ENCODE measurements at places on chromosomes 5 and 9.

DNA sequence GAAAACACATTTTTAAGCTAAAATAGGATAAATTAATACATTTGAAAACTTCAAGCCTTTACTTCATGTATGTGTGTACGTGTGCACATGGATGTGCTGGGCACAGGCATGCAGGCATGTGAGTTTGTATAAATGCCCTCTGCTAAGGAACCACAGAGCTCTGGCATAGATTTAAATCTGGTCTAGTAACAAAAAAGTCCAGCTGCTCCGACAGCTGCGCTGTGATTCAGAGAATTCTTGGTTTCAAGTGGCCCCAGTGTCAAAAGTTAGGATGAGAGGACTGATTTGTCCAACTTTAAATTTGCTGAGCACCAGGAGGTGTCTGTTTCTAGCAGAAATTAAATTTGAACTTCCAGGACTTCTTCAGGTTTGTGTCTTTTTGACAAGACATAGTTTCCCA, 203.7 kb upstream of the TUT7 start:
- DNase-seq = no peak

GRCh38 chr9:83327750-83328622, 210.2 kb downstream of the FRMD3 start:
- no peak for DNase-seq

GRCh38 chr9:130292106-130292505, 26.5 kb downstream of the HMCN2 start:
- no peak for DNase-seq

GRCh38 chr9:17752021-17752420, 173.2 kb downstream of the SH3GL2 start:
- DNase-seq = no peak

DNA sequence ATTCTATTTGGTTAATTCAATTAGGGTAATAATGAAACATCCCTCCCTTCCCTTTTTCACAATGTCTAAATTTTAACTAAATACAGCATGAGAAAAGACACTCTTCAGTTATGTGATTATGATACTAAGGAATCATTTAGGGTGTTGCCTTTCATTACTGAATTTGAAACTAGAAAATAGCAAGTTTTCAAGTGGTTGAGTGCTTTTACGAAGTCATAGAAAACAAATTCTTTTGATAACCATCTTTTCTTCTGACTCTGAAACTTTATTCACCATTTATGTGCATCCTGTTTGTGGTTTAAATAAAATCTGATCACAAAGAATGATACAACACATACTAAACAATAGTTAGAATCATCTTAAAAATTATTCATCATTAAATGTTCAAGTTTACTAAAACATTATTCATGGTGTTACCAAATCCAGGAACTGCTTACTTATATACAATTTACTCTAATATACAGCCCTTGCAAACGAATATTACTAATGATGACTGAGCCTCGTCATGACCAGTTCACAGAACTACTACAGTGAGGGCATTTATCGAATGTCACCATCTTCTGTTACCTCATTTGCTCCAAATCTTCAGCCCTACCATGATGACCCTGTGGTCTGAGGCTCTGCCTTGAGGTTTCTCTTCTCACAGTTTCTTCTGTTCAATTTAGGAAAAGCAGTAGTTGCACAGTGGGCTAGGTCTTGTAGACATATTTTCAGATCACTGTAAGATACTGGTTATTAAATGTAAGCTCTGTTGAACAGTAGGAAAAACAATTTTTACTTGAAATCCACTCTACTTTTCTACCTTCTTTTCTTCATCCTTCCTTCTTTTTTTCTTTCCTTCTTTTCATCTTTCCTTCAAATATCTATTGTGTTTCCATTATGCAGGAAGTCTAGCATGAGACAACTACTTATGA, 18.3 kb upstream of the IL9 start:
- DNase-seq = no peak

- peak; percentile 2 for DNase-seq
These were observed 33.5 kb downstream of the TLX3 start for GRCh38 chr5:171342362-171343111.

DNA sequence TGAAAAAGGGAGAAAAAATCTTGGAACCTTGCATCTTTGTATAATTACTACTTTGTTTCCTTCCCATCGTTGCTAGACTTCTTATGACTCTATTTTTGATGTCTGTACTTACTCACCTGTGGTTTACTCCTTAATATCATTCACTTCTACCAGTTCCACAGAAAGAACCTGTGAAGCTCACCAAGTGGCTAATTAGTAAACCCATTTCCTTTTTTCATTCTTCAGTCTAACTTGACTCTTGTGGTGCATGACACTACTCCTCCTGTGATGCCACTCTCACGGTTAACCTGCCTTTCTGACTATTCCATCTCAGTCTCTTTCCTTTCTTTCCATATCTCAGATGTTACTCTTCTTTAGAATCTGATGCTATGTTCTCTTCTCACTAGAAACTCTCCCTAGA, 14.6 kb downstream of the RECK start:
- DNase-seq = no peak

GRCh38 chr5:111254613-111255012, 30.4 kb downstream of the CAMK4 start:
- no peak for DNase-seq

DNA sequence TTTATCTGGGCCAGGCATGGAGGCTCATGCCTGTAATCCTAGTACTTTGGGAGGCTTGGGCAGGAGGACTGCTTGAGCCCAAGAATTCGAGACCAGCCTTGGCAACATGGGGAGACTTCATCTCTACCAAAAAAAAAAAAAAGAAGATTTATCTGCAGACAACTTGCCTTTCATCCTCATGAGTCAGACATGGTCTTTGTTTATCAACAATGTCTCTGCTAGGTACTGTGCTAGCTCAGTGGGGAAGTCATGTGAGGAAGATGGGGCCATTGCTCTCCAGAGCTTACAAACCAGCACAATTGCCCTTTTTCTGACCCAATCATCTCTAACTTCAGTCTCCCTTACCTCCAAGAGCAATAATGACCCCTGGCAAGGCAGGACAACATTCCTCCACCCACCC, 1.6 kb downstream of the URM1 start:
- DNase-seq = no peak

- DNase-seq = no peak
These were observed 45.1 kb upstream of the TAF11L2 start for GRCh38 chr5:17452936-17453335.

GRCh38 chr5:158695595-158696330, 404.0 kb downstream of the EBF1 start:
- peak; percentile 24 for DNase-seq

DNA sequence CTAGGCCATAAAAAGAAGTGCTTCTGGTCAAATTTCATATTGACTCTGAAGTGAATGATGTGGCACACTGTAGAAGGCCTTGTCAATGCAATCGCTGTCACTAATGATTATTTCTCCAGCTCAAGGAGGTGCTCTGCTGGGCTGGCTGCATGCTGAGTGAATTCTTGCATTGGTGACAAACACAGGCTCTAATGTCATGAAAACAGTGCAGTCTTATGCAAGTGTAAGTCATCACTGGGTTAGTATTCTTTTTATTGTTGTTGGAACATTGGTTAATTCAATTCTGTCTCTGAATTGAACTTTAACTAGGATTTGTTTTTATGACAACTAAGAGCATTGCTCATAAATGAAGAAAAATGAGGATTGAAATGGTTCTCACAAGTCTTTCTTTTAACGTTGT, 57.3 kb upstream of the CD180 start:
- no peak for DNase-seq

GRCh38 chr5:55173687-55174230, 782 bp upstream of the CDC20B start:
- no peak for DNase-seq

GRCh38 chr9:109961626-109962025, 181.6 kb downstream of the PALM2AKAP2 start:
- no peak for DNase-seq

DNA sequence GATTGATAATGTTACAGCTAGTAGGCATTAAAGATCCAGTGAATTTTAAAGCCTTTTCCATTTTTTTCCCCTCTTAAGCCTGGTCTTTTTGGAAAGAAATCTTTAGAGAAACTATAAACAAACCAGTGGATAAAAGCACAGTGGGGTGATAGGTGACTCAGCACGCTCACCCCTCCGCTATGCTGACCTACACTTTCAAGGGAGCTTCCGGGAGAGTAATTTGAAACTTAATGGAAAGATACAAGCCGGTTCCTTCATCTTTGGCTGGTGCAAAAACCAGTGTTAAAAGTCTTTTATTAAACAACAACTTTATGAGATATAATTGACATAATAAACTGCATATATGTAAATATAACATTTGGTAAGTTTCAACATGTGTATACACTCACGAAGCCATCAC, 27.0 kb upstream of the ALDOB start:
- no peak for DNase-seq

GRCh38 chr5:69268899-69269298, 34.2 kb downstream of the CDK7 start:
- no peak for DNase-seq

GRCh38 chr5:51651476-51651875, 268.2 kb downstream of the ISL1 start:
- DNase-seq = no peak

DNA sequence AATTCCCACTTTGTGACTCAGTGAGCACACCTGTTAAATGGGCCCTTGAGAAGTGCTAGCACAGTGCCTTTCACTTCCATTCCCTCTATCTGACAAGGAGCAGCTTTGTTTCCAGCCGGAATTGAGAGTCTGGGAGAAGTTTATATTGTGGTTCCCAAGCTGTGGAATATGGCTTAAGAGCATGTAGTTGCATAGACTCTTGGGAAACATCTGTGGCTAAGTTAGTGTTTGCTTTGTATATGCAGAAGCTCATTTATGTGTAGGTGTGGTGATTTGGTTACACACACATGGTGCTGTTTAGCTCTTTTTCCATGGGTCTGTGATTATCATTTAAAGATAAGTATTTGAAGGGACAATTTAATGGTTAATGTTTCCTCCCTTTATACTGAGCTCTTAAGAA, 110.5 kb upstream of the HMHB1 start:
- no peak for DNase-seq

- no peak for DNase-seq
These were observed 8.4 kb upstream of the ACOT12 start for GRCh38 chr5:81402192-81402930.

DNA sequence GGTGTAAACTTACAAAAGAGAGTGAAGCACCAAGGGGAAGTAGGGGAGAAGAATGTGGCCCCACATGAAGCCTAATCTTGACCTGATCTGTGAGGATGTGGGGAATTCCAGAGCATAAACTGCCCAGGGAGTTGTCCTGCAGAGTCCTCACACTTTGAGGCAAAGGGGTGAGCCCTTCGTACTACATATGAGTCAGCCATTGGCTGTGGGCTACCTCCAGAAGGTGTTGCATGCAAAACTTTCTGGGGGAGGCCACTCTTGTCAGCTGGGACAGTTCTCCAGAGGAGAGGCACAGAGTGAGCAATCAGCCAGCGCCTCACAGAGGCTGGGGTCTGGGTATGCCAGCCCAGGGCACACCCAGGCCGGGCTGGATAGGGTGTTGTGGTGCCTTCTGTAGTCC, 98.1 kb upstream of the NMUR2 start:
- no peak for DNase-seq

DNA sequence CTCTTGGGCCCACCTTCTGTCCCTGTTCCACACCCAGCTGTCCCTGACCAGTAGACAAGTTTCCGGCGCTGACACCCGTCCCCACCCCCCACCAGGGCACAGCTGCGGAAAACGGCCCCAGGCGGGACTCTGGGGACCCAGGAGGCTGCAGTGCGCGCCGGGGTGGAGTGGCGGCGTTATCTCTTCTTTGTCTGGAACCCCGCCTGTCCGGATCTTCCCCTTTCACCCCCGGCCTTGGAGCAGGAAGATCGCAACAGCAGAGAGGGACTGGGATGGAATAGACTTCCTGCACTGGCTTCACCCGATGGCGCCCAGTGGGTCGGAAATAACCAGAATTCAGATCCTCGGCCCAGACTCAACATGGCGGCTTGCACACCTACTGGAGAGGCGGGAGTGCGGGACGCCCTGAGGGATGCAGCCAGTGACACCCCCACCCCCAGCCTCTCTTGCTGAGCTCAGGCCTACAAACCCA, 4.7 kb downstream of the PAX5 start:
- DNase-seq = no peak

GRCh38 chr5:76594107-76594506, 29.1 kb downstream of the F2RL2 start:
- DNase-seq = no peak

DNA sequence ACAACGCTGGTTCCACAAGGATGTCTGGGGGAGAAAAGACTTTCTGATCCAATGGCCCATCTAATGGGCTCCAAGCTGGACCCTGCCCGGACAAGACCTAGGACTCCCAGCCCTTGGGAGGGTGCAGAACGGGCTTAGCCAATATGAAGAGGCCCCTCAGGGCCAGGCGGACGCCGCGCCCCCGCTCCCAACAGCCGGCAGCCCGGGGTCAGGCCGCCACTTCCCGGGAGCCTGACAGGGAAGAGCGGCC, 493 bp downstream of the P4HA2 start:
- no peak for DNase-seq

- DNase-seq = no peak
These were observed 24.6 kb upstream of the FBXL7 start for GRCh38 chr5:15475367-15475766.

- no peak for DNase-seq
These were observed 43.2 kb downstream of the WWC1 start for GRCh38 chr5:168334695-168335094.

DNA sequence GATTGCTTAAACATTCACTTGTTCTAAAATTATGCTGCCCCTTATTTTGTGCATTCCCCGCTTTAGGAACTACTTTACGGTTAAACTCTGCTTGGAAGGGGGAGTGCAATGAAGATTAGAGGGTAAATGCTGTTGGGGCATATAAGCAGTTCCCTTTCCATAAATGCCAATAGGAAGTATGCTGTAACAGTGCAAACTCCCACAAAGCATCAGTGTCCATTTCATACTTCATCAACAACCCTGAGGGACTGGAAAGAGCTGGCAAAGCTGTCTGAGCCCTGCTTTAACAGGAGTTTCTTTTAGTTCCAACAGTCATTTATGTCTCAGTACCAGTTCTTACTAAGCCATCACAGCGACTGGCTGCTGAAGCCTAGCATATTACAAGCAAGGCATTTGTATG, 1.8 kb downstream of the ACTL7A start:
- DNase-seq = no peak

DNA sequence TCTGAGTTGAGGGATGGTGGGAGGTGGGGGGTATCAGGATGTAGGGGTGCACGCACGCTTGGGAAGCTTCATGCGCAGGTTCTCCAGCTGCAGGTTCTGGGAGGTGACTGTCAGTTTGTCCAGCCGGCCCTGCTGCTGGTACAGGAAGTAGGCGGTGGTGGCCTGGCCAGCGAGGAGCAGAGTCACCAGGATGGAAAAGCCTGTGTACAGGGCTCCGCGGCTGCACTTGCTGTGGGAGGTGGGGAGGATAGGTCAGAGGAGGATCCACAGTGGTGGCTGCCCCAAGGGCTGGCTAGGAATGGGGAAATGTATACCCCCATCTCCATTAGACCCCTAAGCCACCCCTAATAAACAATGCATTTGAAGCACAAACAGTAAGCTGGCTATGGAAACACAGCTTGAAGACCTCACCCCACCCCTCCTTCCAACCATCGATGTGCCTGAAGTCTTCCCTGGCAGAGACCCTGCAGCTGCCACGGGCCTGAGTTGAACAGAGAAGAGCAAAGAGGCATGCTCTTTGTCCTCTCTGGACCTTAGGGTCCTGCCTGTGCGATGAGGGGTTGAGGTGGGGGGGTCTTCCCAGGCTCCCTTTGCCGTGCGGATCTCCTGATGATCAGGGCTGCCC, 5.5 kb downstream of the CD74 start:
- DNase-seq = no peak

GRCh38 chr9:35980289-35981011, 22.5 kb upstream of the OR2S2 start:
- no peak for DNase-seq

- no peak for DNase-seq
These were observed 123.4 kb downstream of the CD180 start for GRCh38 chr5:67073045-67073680.

Data from NCI-H2081 treated with DMSO at 0.1 percent for 48 hours (cell line).